MCF 10A (cell line): ENCODE measurements at places on chromosomes 13 and 19.

DNA sequence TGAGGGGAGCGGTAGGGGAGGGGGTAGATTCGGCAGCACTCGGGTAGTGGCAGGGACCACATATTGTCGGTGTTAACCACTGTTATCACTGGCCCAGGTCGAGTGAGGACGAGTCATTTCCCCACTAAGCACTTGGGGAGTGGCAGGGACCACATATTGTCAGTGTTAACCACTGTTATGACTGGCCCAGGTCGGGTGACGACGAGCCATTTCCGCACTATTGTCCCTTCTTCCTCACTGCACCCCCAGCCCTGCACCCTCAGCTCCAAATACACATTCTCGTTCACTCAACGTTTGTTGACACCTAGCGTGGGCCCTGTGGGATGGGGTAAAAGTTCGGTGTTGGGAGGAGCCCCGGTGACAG, 467 bp upstream of the CLN5 start:
- DNase-seq, result no peak

DNA sequence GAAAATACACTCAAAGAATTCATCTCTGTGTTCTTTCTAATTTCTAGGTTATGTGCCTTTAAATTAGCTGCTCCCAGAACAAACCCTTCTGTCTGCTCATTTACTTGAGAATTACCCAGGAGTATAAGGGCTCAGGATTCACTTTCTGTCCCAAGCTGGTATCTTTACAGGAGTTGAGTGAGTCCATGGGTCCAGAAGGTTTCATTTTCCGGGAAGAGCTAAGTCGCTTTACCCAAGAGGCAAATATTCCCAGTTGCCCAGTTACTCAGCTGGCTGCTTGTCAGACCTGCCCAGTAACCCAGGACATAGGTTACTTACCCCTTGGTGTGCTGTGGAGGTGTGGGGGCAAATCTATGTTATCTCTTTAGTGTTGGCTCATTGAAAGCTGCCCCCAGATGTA, 47.3 kb downstream of the DHRS12 start:
- DNase-seq, result no peak

GRCh38 chr13:49528161-49528560, 32.4 kb downstream of the PHF11 start:
- DNase-seq, result no peak

GRCh38 chr13:75612354-75612753, 23.8 kb upstream of the LMO7 start:
- DNase-seq, result no peak
